ENCODE measurements at places on chromosomes 5 and 9.

DNA sequence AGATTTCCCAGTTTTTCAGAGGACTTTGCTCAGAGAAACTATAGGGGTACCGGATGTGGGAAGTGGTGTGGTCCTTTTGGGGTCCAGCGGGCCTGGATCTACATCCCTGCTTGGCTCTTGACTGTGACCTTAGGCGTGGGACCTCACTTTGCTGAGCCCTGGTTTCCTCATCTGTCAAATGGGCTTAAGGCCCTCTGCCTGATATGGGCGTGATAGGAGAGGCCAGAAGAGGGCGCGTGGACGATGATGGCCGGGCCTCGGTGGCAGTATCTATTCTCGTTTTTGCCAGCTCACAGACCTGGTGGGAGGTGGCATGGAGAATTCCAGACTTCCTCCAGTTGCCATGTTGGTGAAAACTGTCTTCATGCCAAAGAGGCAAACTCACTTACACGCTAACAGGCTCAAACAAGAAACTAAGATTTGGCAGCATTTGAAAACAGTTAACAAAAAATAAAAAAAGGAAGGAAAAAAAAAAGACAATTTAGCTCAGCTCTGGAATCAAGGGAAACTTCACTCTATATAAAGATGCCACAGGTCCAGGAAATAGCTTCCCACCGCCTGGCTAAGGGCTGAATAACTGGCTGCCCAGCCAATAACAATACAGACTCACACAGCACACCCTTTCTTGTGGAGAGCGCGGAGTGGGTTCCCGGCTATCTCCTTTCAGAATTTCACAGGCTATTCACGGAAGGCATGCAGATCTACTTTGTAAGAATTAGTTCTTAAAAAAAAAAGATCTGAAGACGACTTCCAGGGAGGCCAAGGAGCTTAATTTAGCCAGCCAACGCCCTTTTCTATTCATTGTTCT is 1.7 kb downstream of the SH3PXD2B start:
- DNase-seq, result no peak

- DNase-seq, result no peak
Observed at GRCh38 chr5:177317959-177318377, 6.3 kb upstream of the MXD3 start.

DNA sequence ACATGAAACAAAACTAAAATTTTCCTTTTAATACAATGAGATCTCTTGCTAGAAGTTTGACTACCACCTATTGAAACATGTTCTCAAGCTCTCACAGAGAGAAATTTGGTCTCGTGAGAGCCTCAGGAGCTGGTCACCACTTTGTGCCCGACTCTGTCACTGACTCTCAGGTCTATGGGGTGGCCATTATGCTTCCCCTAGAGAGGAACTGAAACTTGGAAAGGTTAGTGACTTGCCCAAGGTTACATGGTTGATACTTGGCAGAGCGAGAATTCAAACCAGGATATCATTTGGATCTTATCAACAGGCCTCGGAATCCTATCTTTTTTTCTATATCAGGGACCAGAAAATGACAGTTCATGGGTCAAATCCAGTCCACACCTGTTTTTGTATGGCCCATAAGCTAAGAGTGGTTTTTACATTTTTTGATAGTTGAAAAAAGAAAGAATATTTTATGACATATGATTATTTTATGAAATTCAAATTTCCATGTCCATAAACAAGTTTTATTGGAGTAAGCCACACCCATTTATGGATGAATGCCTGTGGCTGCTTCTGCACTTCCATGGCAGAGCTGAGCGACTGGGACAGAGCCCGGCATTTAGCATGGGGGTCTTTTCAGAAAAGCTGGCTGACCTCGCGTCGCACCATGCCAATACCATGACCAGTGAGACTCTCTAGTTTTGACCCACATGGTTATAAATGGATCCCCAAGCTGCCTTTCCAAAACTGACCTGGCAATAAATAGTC is 44.8 kb upstream of the EQTN start:
- no peak for DNase-seq

- DNase-seq, result no peak
Observed at GRCh38 chr5:100731768-100732167, 171.3 kb downstream of the ST8SIA4 start.

DNA sequence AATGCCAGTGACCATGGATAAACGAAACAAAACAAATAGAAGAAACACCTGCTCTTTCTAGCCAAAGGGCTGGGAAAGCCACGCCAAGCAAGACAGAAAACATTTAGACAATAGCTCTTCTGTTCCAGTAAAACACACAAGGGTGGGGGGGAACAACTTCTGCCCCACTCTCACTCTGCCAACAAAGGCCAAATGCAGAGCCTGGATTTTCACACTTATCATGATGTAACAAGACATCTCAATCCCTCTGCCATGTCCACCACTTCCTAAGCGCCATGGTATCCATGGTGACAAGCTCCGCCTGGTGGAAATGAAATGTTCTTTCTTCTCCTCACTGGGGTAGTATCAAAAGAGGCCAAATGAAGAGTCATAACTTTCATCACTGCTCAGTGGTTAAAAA is 60.6 kb downstream of the DRD1 start:
- DNase-seq, result no peak

GRCh38 chr9:91690540-91691249 is 259.3 kb downstream of the ROR2 start:
- DNase-seq, result no peak

GRCh38 chr5:74019923-74020322 is 393.9 kb downstream of the ARHGEF28 start:
- no peak for DNase-seq

- DNase-seq, result no peak
Observed at GRCh38 chr9:98445576-98445975, 190.1 kb upstream of the TBC1D2 start.

DNA sequence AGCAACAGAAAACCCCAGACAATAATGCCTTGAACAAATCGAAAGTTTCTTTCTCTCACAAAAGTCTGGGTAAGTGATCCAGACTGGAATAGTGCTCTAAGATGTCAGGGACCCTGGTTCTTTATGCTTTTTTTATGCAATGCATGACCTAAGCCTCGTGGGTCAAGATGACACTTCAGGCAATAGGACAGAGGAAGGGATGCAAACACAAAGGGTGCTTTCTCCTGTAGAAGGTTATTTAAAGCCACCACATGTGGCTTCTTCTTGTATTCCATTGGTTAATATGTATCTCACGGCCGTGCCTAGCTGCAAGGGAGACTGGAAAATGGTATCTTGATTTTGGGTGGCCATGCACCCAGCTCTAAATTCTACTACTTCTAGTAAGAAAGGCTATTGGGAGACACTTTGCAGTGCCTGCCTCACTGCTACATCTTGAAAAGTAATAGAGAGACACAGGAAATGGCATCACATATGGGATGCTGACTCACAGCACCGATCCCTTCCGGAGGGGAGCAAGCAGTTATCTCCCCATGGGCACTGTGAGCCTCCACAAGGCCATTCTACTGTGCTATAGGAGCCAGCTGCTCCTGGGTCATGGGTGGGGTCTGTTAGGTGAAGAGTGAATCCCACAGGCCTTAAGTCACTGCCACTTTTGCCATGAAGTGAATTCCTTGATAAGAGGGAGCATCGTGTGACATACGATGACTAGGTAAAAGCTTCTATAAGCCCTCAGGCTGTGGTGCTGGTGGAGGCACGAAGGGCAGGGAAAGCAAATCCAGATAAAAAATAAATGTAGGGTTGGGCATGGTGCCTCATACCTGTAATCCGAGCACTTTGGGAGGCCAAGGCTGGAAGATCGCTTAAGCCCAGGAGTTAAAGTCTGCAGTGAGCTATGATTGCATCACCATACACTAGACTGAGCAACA is 32.5 kb upstream of the RAB14 start:
- DNase-seq, result no peak

GRCh38 chr5:117652036-117652957 is 1077.7 kb upstream of the SEMA6A start:
- no peak for DNase-seq

- no peak for DNase-seq
Observed at GRCh38 chr5:113864437-113864836, 350.9 kb downstream of the YTHDC2 start.

- no peak for DNase-seq
Observed at GRCh38 chr9:4826417-4827166, 33.8 kb downstream of the RCL1 start.

DNA sequence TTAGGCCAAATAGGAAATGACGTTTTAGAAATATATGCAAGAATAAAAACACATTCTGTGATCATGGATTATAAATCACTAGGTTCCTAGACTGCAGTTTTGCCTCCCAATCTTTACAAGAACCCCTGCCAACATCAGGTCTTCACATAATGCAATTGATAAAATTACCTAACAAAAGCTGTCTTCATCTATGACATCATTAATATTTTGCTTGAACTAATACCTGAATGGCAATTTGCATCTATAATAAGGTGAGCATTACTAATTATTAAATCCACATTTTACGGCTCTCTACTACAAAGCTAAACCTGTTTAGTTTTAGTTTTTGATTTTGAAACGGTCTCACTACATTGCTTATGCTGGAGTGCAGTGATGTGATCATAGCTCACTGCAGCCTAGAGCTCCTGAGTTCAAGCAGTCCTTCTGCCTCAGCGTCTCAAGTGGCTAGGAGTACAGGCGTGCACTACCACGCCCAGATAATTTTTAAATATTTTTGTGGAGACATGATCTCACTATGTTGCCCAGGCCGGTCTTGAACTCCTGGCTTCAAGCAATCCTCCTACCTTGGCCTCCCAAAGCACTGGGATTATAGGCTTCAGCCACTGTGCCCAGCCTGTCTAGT is 218.0 kb downstream of the MLLT3 start:
- DNase-seq, result no peak

DNA sequence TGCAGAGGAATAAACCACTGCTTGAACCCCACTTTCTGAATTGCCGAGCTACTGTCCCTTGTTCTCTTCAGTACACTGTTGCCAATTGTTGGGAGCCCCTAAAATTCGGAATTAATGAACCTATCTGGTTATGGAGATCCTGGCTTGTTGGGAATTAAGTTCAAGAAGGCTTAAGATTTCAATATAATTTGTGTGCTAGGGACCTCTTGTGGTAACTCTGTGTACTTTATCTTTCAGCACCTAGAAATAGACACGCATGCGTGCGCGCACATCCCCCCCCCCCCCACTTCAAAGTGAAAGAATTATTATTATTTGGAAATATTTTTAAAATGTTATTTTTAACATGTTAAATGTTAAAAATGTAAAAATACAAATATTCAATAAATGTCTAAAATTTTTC is 53.3 kb upstream of the FAM169A start:
- DNase-seq, result no peak

DNA sequence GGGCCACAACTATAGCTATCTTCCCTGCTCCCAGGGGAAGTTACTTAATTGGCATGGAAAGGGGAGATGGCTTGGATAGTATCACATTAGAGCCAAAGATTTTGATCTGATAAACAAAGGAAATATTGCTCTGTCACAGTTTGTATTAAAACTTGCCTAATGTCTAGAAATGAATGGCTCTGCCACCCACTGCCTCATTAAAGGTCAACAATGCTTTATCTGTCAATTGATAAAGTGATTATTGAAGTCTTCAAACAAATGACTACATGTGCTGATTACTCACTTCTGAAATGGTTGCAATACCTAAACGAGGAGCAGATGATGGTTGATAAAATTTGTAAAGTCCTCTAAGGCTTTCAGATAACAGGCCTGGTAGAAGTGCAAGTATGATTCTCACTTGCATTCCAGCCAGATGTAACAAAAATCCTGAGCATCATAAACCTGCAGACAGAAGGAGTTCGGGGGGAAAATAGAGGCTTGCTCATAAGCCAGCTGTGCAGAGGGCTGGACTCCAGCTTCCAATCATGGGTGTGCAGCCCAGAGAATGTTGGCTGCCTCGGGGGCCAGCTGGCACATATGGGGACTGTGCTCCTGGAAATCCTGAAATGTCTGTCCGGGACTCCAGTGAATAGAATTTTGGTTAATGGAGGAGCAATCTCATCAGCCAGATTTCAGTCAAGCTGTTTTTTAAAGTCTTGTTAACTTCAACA is 200.5 kb upstream of the SLC27A6 start:
- no peak for DNase-seq

GRCh38 chr9:109780453-109781033 is 545 bp downstream of the PALM2AKAP2 start:
- DNase-seq, result no peak

- DNase-seq, result no peak
Observed at GRCh38 chr9:115034801-115035200, 83.2 kb downstream of the TNC start.

- DNase-seq, result no peak
Observed at GRCh38 chr9:91274949-91275492, 86.7 kb downstream of the AUH start.

DNA sequence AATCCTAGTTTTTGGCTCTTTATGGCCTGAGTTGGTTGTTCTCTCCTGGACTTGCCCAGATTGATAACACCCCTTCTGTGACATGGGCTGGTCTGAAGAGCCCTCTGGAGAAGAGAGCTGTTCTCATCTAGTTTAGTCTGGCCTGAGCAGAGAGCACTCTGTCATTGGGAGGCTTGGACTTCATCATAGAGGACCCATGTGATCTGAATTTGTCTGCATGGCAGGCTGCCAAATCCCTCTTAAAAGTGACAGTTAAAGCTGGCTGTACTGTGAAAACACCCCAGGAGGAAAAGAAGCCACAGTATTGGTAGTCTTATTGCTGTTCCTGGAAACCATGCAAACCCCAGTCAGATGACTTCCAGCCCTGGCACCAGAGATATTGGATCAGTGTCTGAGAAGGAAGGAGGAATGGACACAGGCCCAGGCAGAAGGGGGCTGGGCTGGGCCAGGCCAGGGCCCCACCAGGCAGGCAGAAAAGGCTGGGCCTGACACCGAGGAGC is 3.7 kb upstream of the WDR31 start:
- no peak for DNase-seq

- peak; percentile 52 for DNase-seq
Observed at GRCh38 chr5:110478895-110479294, 247.6 kb downstream of the TMEM232 start.

DNA sequence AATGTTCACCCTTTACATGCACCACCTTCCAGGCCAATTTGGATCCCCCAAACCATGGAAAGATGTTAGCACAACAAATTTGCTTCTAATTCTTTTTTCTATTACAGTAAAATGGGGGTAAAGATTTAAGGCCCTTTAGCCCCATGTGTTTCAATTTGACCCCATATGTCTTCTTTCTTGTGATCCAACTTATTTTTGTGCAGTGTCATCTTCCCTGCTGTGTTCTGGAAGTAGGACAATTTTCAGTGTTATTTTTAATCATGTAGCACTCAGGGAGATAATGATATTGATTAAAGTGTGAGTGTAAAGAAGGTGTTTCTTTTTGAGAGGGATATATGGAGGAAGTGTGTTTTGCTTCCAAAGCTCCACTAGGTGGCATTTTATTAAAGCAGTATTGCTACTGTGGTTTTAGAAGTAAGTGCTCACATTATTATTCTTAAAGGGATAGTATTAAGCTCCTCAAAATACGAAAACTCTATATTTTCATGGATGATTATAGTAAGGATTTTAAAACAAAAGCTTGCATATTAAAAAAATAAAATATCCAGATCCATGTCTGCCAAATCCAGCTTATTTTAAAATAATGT is 118.7 kb upstream of the ATP10B start:
- DNase-seq, result no peak

GRCh38 chr5:177094224-177095087 is 7.7 kb downstream of the FGFR4 start:
- peak; percentile 53 for DNase-seq
